Tibial nerve (tissue), 4 donors: ENCODE measurements at places on chromosomes 2 and 18.

GRCh38 chr2:8966123-8966908, 37.2 kb downstream of the MBOAT2 start:
- DNase-seq: no peak

DNA sequence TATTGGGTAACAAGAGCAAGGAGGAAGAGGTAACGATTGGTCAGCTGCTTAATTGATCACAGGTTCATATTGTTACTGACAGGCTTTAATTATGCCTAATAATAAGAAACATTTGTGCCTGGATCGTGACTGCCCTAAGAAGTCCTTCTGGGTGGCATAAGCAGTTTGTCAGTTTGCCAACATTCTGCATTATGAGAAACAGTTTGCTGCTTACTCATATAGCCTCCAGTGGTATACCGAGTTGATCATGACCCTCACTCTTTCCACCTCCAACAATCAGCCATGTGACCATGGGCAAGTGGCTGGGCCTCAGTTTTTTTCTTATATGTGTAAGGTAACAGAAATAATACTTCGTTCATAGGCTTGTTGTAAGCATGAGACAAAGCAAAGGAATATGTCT, 96.6 kb upstream of the CABLES1 start:
- no peak for DNase-seq

- no peak for DNase-seq
These were observed 56.4 kb upstream of the LRRC30 start for GRCh38 chr18:7174344-7175095.

DNA sequence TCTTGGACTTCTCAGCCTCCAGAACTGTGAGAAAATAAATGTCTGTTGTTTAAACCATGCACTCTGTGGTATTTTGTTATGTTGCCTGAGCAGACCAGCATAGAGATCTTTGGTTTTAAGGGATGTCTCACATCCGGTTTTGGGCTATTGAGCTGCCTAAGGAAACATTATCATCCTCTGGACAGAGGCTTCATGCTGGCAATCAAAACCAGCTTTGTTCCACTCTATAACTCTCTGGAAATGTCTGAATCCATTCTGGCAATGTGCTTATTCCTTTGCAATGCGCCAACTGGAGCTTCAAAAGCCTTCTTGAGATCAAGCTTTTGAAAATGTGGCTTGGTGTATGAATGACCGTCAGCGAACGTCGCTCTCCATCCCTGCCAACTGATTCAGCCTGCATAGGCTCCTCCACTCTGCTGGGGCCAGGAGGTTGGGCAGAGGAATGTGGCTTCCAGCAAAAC, 183.6 kb upstream of the MGAT5 start:
- no peak for DNase-seq

DNA sequence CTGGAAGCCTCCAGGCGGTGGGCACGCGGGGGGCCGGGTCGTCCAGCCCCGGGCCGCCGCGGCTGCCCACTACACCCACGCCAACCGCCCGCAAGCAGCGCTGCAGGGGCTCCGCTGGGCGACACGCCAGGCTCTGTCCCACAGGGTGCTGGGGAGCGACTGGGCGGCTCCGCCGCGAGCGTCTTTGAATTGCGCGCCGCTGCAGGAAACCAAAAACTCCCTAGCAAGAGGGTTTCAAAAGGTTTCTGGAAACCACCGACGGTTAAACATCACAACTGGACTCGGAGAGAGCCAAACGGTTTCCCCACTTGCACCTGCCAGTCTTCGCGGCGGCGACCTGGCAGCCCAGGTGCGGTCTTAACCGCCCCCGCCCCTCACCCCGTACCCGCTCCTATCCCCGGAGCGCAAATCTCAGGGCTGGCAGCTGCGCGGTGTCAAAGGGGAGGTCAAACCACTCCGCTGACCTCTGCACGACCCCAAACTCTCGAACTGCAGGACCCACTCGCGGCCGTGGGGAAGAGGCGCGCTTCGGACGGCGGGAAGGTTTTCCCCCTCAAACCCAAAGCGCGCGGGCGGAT, 1.0 kb downstream of the CXCR4 start:
- no peak for DNase-seq

DNA sequence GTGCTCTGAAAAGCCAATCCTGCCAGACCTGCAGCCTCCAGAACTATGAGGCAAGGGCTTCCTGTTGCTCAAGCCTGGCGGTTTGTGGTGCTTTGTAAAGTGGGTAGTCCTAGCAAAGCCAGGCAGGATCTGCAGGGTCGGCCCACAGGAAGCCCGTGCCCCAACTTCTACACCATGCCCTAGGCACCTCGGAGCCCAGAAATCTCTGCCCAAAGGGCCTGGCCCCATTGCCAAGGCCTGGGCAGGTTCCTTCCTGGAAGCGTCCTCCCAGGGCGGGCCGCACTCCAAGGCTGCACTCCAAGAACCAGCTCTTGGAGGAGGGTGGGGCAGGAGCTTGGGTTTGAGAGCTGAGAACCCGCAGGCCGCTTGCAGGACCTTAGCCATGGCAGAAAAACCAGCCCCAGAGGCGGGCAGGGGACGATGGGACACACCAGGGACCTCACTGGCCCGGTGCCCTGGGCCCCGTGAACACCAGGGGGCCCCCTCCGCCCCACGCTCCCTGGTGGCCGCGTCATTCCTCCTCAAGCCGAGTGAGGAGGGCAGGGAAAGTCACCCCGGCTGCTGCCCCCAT, 37.2 kb upstream of the ID2 start:
- no peak for DNase-seq

DNA sequence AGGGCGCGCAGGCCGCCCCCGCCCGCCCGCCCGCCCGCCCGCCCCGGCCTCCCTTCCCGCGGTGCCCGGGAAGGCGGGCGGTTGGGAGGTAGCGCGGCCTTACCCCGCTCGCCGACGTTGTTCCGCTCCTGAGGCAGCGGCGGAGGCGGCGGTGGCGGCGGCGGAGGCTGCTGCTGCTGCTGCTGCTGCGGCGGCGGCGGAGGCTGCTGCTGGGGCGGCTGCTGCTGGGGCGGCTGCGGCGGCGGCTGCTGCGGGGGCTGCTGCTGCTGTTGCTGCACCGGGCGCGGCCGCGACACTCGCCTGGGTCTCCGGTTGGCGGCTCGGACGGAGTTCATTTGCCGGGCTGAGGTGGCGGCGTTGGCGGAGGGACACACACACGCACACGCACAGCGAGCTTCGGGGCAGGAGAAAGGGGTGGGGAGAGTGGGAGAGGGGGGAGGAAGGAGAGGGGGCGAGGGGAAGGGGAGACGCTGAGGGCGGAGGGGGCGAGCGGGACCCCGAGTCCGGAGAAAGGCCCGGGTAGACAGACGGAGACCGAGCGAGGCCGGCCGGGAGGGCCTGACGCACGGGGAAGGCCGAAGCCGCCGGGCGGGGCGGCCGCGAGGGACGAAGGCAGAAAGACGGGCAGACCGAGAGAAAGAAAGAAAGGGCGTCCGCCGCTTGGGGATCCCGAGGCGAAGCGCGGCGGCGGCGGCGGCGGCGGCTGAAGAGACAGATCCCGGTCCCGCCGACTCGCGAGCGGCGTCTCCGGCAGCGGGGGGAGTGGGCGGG, 727 bp downstream of the FBXO11 start:
- no peak for DNase-seq

- no peak for DNase-seq
These were observed 132.7 kb upstream of the MEX3C start for GRCh38 chr18:51330148-51330547.

DNA sequence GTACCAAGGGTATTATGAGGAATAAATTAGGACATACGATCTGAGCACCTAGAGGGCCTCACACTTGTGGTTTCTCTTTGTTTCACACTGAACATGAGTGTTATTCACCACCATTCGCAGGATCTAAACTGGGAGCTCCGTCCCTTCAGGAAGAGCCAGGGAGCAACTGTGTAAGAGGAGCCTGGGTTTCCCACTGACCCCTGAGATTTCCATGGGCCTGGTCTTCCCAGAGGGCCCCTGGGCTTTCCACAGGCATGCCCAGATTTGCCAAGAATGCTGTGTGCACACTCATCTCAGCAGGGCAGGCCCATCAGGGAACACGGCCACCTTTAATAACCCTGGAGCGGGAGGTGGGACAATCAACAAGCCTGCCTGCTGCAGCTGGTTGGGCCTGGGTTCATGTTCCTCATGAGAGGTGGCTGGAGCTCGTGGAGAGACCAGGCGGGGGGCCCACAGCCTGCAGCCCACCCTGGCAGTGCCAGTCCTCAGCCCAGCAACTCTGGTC, 416.8 kb upstream of the MYT1L start:
- DNase-seq: no peak

DNA sequence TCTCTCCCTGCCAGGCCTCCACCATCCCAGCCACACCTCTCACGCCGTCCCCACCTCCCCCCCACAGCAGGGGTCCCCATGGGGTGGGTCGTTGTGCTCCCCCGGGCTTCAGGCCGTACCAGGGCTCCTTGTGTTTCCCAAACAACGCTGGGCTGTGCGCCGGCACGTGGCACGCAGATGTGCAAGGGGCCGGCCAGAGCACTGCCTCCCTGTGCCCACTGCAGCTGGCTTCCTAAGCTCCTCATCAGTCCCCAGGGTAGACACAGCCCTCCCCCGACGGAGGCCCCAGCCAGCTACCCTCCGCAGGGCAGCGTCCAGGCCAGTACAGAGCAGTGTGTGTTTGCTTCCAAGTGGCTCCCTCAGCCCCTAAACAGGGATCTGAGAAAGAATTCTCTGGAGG, 34.0 kb downstream of the BIN1 start:
- DNase-seq: no peak

DNA sequence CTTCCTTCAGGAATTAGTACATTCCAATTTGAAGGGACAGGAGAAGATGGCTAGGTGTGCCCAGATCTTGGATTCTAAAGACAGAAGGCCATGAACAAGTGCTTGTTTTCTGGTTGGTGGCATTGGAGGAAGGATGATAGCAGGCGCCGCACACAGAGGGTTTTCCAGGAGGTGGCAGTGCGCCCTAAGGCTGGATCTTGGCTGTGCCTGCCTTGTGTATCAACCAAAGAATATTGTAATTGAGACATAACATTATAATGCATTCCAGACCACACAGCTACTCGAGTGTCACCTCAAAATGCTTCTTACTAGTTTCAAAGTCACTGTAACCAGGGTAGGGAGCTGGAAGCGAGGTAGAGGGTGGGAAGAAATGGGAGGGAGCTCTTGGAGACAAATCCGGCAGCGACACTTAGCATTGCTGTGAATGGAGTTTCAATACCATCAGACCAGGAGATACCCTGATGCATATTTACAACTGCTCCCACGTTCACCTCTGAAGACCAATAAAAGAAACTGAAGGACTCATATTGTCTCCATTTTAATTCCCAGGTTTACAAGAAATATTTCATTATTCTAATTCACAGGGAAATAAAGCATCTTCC, 42.5 kb downstream of the CPO start:
- DNase-seq: peak; percentile 84

DNA sequence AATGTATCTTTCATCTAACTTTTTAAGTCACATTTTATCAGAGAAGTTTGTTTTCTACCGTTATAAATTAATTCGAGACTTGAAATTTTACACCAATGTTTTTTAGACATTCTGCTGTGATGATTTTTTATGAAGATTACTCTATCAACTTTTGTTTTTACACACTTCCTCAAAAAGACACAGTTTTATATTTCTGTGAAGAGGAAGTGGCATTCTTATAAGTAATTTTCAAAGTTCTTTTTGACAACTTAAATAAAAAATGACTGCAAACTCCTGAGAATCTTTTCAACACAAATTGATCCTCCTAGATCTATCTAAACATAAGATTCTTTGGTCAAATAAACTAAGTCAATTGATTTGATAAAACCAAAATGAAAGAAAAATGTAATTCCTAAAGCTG, 13.7 kb downstream of the ANKRD44 start:
- no peak for DNase-seq

GRCh38 chr2:196201229-196202009, 30.0 kb upstream of the STK17B start:
- no peak for DNase-seq

DNA sequence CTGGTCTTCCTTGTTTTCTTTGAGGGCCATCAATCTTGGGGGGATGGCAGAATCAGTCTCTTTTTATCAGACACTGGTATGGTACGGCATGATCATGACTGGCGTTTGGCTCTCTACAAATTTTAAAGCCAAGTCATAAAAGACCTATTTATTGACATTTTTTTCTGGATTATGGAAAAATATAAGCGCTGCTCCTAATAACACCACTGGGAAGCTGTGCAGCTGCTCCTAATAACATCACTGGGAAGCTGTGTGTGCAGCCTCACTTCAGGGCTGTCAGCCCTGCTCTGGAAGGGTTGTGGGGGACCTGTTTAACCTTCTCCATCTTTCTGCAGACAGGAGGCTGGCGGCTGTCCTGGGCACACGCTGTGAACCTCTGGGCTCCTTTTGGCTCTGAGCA, 88.9 kb downstream of the SNTG2 start:
- DNase-seq: no peak

DNA sequence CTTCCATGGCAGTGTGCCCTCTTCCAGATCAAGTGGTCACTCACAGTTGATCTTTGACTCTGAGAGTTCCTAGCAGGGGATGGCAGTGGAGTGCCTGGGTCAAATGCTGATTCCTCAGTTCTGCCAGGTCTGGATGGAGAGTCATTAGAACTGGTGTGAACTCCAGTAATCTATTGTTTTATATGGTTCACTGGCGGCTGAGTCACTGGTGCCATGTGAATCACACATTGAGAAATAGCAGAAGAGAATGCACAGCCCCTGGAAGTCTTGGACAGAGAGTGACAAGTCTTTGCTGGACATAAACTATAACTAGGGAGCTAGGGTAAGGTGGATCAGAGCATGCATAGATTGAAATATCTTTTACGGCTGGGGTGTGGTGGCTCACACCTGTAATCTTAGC, 86.9 kb downstream of the EIF2AK3 start:
- no peak for DNase-seq

- DNase-seq: no peak
These were observed 469.4 kb downstream of the DLGAP1 start for GRCh38 chr18:3985664-3986063.

GRCh38 chr2:201136889-201137321, 20.9 kb downstream of the CFLAR start:
- no peak for DNase-seq
